ENCODE measurements at places on chromosomes 7 and 10. TPM values are rescaled to one million over a fixed set of nuclear protein-coding genes. Genes with fewer than 3 reads are reported as not detected.

Gene PRLHR
- total RNA-seq: not detected

DNA sequence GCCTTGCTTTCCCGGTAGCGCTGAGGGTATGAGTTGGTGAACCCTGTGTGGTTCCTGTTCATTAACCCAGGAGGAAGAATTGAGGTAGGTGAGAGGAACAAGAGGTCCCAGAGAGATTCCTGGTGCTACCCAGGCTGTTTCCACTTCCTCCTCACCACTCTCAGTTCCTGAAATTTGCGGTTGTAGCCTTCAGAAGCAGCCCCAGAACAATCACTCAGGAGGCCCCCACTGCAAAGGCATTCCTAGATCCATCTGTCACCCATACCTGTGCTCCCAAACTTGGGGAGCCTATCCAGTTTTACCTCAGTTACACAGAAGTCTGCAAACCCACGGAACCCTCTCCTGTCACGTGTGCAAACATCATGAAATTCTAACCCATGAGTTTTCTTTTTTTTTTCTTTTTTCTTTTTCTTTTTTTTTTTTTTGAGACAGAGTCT is 9.0 kb upstream of the PIP4K2A start:
- H3K4me1 ChIP-seq: no peaks in the 10 kb centered on the region
- no peak overlapping the region for H3K27ac ChIP-seq
- H3K27me3 ChIP-seq: no peaks in the 10 kb centered on the region
- no peaks in the 10 kb centered on the region for H3K36me3 ChIP-seq
- DNase-seq: no peak

Gene NME8
- not detected for total RNA-seq

Gene EBF3
- total RNA-seq: 4.2 TPM

Gene ZKSCAN5
- 11.0 TPM for total RNA-seq

DNA sequence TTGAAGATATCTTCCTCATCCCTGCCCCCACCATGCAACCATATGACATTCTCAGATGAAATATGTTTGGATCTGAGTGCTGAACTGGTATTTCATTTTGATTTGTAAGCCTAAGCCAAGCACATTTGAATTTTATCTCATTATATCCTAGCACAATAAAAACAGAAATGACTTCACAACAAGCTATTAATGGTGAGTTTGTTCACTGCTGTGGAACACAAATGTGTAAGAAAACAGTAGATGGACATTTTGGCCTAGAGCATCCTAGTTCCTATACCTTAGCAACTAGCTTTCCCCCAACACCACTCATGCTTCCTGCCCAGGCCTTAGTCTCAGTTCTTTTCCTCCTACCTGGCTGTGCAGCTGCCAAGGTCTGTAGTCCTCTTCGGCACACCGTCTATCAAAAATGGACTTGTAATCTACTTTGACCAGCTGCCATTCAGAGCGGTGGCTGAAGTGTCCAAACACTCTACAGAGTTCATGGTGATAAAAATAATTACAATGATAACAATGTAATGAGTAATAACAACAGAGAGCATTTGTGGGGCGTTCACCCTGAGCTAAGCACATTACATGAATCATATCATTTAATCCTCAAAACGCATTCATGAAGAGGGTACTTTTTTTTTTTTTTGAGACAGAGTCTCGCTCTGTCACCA is 491.9 kb downstream of the SORCS1 start:
- no peak overlapping the region for H3K27ac ChIP-seq
- no peaks in the 10 kb centered on the region for H3K36me3 ChIP-seq
- H3K4me3 ChIP-seq: no peak overlapping the region
- H3K27me3 ChIP-seq: no peaks in the 10 kb centered on the region
- DNase-seq: no peak

Gene ASZ1
- total RNA-seq: not detected

Gene SUV39H2
- total RNA-seq: 7.5 TPM

DNA sequence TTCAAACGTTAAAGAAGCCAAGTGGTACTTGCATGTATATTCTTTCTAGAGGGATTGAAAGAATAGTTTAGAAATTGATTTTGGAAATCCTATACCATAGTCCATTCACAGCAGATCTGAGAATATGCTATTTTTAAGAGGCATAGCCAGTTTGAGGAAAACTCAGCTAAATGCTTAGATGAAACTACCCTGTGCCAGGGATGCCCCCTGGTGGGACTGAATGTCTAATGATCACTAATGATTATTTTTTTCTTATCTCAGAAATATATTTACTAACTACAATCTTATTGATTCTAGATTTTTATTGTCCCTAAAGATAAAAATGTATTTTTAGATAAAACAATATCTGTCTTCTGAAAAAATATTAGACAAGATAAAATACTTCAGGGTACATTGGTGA is 844.9 kb upstream of the PHF14 start:
- H3K36me3 ChIP-seq: no peaks in the 10 kb centered on the region
- H3K4me1 ChIP-seq: no peaks in the 10 kb centered on the region
- H3K27me3 ChIP-seq: no peaks in the 10 kb centered on the region
- H3K27ac ChIP-seq: no peak overlapping the region

DNA sequence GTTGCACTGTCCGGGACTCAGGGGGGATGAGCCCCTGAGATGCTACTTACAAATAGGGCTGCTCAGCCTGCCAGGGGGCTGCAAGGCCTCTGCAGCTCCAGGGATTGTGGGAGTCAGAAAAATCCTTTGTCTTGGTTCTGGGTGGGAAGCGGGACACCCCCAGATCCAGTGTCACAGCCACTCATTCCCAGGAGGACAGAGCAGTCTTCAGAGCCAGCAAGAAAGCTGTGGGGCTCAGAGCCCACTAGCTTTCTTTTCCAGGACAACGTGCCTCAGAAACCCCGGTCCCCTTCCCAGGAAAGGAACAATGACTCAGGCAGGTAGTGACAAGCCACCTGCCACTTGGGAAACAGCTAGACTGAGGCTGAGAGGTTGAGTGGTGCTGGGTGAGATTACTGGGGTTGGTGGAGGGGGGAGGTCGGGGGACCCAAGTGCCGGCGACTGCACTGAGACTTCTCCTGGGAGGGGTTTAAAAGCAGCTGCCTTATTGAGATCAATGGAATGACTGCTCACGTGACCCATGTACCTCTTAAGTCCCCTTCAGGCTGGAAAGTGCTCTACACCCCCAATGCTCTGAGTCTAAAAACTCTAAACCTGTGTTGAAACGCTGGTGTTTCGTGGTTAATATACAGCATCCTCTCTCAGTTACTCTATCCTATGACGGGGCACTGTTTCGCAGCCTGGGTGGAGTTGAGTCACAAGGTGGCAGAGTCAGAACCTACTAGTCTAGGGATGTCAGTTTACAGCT is 123.6 kb downstream of the UBE2H start:
- H3K27me3 ChIP-seq: no peaks in the 10 kb centered on the region
- H3K27ac ChIP-seq: no peak overlapping the region
- no peaks in the 10 kb centered on the region for H3K36me3 ChIP-seq

DNA sequence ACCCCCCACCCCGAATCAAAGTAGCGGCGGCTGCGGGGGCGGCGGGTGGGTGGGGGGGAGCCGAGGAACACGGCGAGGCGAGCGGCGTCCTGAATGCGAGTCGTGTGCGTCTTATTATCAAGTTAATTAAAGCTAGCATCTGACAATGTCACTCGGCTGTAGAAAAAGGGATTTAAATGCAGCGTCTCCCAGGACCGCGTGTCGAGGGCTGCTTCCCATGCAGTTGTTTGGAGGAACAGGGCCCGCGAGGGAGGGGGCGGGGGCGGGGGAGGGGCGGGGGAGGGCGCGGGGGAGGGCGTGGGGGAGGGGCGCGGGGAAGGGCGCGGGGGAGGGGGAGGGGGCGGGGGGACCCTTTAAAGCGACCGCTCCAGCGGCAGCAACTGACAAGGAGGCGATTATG is 2.7 kb upstream of the UNCX start:
- H3K36me3 ChIP-seq: no peaks in the 10 kb centered on the region
- H3K4me1 ChIP-seq: no peaks in the 10 kb centered on the region
- peaks cover 97% of the 10 kb centered on the region for H3K27me3 ChIP-seq
- H3K4me3 ChIP-seq: no peak overlapping the region

Gene TSPAN15
- total RNA-seq: 89.5 TPM

DNA sequence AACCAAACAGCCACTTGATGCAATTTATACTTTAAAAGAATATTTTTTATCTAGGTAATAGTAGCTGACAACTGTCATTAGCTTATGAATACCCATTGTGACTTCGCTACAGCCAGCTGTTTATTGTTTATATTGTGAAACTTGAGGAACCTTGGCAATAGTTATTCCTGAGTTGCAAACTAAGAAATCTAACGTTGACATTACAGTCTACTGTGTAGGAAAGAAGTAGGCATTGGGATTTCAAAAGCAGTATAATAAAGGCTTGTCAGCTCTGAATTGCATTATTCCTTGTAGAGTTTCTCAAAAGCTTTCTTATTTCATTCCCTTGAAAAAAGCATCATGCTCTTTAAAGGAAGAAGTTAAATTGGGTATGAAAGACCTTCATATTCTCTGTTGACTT is 42.7 kb upstream of the OIT3 start:
- H3K27me3 ChIP-seq: no peaks in the 10 kb centered on the region
- no peak overlapping the region for H3K4me3 ChIP-seq
- no peak overlapping the region for H3K27ac ChIP-seq
- DNase-seq: no peak

GRCh38 chr7:40059057-40059456 is 75.4 kb downstream of the MPLKIP start:
- no peak for DNase-seq
- H3K4me3 ChIP-seq: no peak overlapping the region
- no peaks in the 10 kb centered on the region for H3K27me3 ChIP-seq
- no peaks in the 10 kb centered on the region for H3K4me1 ChIP-seq
- peaks cover 6% of the 10 kb centered on the region for H3K36me3 ChIP-seq
- H3K27ac ChIP-seq: no peak overlapping the region

- H3K27ac ChIP-seq: no peak overlapping the region
- no peaks in the 10 kb centered on the region for H3K27me3 ChIP-seq
- no peak for DNase-seq
- no peaks in the 10 kb centered on the region for H3K4me1 ChIP-seq
- H3K4me3 ChIP-seq: no peak overlapping the region
These were observed 19.4 kb upstream of the TPST1 start for GRCh38 chr7:66185680-66186187.

Gene MMP21
- 0.59 TPM for total RNA-seq

DNA sequence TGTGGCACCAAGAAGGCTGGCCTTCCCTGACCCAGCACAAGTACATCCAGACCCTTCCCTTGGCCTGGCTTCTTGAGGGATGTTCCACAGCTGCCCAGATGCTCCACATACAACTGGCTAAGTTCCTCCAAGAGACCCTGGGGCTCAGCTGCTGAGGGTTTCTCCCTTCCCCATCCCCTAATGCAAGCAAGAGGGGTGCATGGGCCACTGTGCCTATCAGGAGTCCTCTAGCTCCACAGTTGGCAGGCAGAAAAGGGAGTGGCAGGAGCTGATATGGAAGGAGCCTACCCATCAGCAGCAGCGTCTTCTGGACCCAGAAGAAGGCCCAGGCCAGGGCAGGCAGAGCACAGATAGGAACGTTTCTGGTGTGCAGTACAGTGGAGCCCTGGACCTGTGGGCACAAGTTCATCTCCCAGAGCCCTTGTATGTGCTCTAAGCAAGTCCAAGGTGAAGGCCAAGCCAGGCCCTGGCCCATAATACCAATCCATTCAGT is 26.2 kb downstream of the VSIR start:
- H3K4me3 ChIP-seq: no peak overlapping the region
- no peaks in the 10 kb centered on the region for H3K36me3 ChIP-seq
- DNase-seq: no peak
- peaks cover 14% of the 10 kb centered on the region for H3K4me1 ChIP-seq
- peak overlapping the region; percentile 75 for H3K27ac ChIP-seq

GRCh38 chr7:2037808-2038522 is 194.8 kb downstream of the MAD1L1 start:
- peak overlapping the region; percentile 29 for H3K27ac ChIP-seq
- DNase-seq: no peak
- H3K4me3 ChIP-seq: peak overlapping the region; percentile 30
- no peaks in the 10 kb centered on the region for H3K36me3 ChIP-seq
- no peaks in the 10 kb centered on the region for H3K4me1 ChIP-seq
- no peaks in the 10 kb centered on the region for H3K27me3 ChIP-seq

GRCh38 chr10:30357075-30357801 is 8.2 kb upstream of the MTPAP start:
- H3K36me3 ChIP-seq: no peaks in the 10 kb centered on the region
- H3K27ac ChIP-seq: no peak overlapping the region
- no peak for DNase-seq

GRCh38 chr10:123409426-123409825 is 255.2 kb downstream of the BUB3 start:
- no peak overlapping the region for H3K4me3 ChIP-seq
- H3K36me3 ChIP-seq: no peaks in the 10 kb centered on the region
- H3K27ac ChIP-seq: no peak overlapping the region

DNA sequence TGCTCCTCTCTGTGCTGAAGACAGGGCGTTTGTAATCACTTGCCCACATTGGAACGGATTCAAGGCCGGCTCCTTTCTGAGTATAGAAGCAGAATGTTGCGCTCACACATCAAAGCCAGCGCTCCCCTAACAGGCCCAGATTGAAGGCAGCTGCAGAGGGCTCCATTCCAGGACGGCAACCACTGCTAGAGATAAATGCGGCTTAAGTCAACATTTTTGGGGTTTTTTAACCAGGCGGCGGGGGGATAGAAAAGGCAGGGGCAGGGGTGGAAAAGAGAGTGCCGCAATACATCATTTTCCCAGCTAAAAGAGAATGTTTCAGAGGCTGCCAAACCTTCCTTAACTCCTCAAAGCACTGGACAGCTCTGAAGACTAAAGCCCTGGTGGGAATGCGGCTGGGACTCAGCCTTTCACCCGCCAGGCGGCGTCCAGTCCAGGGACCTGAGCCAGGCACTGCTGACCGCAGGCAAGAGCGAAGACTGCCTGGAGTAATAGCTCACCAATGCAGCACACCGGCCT is 189.6 kb downstream of the TNS3 start:
- no peaks in the 10 kb centered on the region for H3K4me1 ChIP-seq
- no peak overlapping the region for H3K27ac ChIP-seq
- DNase-seq: peak; percentile 49
- no peaks in the 10 kb centered on the region for H3K27me3 ChIP-seq
- H3K36me3 ChIP-seq: no peaks in the 10 kb centered on the region
- H3K4me3 ChIP-seq: no peak overlapping the region

DNA sequence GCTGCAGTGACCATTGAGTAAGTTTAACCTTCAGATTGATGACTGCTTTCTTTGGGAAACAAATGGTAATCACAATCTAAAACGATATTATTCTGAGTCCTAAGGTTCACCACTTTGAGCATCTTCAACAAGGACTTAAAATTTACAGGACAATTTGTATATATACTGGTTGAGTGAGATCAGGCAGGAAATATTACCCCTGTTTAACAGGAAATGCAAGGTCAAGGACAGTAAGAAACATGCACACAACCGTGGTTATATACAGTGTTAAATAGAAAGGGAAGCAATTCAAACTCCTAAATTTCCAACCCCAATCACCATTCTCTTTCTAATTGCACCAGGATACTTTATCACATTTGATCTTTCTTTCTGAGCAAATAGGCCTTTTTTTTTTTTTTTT is 96.1 kb downstream of the ZNF277 start:
- H3K4me1 ChIP-seq: no peaks in the 10 kb centered on the region
- H3K4me3 ChIP-seq: no peak overlapping the region
- no peaks in the 10 kb centered on the region for H3K27me3 ChIP-seq
- no peak for DNase-seq
- no peaks in the 10 kb centered on the region for H3K36me3 ChIP-seq

Gene UCMA
- total RNA-seq: not detected

GRCh38 chr7:30828591-30828990 is 57.4 kb downstream of the MINDY4 start:
- no peaks in the 10 kb centered on the region for H3K4me1 ChIP-seq
- no peak for DNase-seq
- H3K27me3 ChIP-seq: no peaks in the 10 kb centered on the region
- no peaks in the 10 kb centered on the region for H3K36me3 ChIP-seq
- no peak overlapping the region for H3K4me3 ChIP-seq

- H3K36me3 ChIP-seq: no peaks in the 10 kb centered on the region
- H3K27ac ChIP-seq: peak overlapping the region; percentile 68
- H3K4me1 ChIP-seq: no peaks in the 10 kb centered on the region
- no peak overlapping the region for H3K4me3 ChIP-seq
- no peak for DNase-seq
- no peaks in the 10 kb centered on the region for H3K27me3 ChIP-seq
These were observed 54.4 kb downstream of the COBL start for GRCh38 chr7:51261950-51262795.
